ENCODE measurements at places on chromosomes 16 and 17. TPM values are rescaled to one million over a fixed set of nuclear protein-coding genes. Genes with fewer than 3 reads are reported as not detected.
A peak's percentile ranks its signal among the peaks of the same experiment; 100 is the strongest.

- DNase-seq = no peak
These were observed 863.7 kb upstream of the SOX9 start for GRCh38 chr17:71257096-71257495.

DNA sequence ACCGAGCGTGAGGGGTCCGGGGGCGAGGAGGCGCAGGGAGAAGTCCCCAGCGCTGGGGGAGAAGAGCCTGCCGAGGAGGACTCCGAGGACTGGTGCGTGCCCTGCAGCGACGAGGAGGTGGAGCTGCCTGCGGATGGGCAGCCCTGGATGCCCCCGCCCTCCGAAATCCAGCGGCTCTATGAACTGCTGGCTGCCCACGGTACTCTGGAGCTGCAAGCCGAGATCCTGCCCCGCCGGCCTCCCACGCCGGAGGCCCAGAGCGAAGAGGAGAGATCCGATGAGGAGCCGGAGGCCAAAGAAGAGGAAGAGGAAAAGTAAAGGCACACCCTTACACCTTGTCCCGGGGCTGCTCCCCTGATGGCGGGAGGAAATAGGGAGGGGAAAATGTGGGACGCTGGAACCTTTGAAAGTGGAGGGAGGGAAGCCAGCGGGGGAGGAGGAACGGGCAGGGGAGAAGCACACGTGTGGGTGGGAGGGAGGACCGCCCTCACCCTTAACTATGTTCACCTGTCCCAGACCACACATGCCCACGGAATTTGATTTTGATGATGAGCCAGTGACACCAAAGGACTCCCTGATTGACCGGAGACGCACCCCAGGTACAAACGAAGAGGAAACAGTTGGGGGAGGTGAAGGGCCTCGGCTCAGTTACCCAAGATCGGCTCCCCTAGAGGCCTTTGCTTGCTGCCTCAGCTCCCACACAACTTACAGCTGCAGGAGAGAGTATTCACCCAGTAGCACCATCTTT, 916 bp downstream of the PAGR1 start:
- DNase-seq = peak; percentile 88

GRCh38 chr16:3879887-3880564, 487 bp downstream of the CREBBP start:
- peak; percentile 89 for DNase-seq

DNA sequence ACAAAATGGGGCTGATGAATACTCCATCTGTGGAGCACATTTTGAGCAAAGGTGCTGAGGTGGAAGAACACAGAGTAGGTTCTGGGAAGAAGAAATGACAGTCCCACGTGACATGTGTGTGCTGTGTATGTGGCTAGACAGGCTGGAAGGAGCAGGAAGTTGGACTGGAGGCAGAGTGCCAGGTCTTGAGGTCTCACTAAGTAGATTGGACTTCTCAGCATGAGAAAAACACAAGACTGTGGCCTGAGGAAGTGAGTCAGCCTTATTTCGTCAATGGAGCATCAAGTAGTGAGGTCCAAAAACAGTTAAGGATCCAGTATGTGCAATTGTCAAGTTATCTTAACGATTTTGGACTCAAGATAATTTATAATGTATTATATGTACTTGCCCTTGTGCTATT, 736.5 kb downstream of the KCNJ2 start:
- no peak for DNase-seq

DNA sequence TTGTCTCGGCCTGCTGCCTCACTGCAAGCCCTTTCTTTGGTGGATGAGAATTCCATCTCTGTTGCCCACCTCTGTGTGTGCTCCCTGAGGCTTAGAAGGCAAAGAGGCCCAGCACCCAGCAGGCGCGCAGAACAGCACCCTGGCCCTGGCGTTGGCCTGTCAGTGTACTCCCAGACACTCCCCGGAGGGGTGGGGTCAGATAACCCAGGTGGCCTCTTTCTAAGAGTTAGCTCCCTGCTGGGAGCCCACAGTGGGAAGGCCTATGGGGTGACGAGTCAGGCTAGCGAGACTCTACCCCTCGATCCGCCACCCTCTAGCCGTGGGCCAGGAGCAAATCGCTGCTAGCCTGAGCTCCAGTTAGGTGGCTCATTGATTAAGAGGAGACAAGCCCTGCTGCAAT, 38.1 kb downstream of the SRL start:
- no peak for DNase-seq

DNA sequence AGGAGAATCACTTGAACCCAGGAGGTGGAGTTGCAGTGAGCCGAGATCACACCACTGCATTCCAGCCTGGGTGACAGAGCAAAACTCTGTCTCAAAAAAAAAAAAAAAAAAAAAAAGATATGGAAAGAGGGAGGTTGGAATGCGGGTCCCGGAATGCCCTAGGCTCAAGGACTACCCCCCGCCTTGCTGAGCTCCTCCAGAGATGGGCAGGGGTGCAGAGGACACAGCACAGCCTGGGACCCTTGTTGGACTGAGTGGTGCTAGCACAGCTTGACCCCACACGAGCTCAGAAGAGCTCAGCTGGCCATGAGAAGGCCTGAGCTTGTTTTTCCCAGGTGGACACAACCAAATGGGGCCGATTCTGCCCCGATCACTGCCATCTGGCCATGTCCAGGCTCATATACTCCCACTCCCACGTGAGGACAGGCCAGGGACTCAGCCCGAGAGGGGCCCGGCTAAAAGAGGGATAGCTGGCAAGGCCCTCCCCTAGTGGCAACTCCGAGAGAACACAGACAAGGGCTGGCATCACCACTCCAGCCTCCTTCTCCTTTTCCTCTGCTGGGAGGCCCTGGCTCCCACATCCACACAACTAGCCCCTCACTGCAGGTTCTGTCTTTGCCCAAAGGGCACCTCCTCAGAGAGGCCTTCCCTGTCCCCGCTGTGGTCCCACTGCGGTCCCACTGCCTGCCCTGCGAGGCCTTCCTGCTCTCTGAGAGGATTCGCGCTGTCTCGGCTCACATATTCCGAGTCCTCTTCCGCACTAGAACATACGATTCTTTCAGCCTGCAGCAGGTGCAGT, 11.0 kb downstream of the SGCA start:
- no peak for DNase-seq

DNA sequence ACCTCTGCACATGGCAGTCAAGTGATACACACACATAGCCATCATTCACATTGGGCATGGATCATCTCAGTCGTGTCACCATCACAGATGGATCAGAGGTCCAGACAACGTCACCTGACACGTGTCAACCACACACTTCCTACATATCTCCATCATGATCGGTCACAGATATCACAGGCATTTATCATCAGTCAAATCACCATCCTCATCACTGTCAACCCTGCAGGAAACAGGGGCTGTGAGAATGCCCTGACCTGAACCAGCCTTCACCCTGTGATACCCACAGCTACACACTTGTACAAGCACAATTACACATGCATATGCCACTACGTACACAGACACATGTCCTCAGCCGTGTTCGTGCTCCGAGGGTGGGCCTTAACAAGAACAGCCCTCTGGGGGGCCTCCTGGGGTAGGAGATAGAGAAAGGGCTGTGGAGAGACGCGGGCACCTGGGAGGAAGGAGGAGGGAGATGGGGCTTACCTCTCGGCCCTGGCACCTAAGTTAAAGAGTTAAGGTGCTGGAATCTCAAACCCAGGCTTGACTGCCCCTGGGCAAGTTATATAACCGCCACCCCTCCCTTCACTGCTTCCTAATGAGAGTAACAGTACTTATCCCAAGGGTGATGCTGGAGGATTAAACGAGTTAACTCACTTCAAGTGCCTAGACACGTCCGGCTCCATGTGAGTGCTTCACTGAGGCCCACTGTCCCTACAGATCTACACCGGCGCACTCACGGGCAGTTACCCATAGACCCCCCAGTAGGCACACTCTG, 1.1 kb downstream of the SLC12A4 start:
- no peak for DNase-seq

GRCh38 chr17:12302711-12303110, 282.0 kb downstream of the MAP2K4 start:
- DNase-seq = no peak

DNA sequence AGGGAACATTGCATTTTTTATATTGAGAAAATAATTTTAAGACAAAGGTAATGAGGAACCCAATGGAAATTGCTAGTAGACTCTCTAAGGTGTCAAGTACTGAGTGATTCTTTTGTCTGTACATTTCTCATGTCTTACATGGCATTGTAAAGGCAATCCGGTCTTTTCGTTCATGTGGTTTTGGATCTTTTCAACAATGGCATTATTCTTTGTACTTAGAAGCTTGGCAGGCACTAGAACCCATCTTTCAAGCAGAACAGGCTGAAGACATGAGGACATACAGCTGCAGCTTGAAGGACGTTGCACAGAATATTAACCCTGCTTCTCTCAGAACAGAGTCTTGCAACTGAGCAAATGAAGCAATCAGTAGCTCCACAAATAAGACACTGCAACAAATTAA, 231.5 kb upstream of the ZFHX3 start:
- DNase-seq = no peak

- no peak for DNase-seq
These were observed 15.8 kb downstream of the PGS1 start for GRCh38 chr17:78394209-78394608.

DNA sequence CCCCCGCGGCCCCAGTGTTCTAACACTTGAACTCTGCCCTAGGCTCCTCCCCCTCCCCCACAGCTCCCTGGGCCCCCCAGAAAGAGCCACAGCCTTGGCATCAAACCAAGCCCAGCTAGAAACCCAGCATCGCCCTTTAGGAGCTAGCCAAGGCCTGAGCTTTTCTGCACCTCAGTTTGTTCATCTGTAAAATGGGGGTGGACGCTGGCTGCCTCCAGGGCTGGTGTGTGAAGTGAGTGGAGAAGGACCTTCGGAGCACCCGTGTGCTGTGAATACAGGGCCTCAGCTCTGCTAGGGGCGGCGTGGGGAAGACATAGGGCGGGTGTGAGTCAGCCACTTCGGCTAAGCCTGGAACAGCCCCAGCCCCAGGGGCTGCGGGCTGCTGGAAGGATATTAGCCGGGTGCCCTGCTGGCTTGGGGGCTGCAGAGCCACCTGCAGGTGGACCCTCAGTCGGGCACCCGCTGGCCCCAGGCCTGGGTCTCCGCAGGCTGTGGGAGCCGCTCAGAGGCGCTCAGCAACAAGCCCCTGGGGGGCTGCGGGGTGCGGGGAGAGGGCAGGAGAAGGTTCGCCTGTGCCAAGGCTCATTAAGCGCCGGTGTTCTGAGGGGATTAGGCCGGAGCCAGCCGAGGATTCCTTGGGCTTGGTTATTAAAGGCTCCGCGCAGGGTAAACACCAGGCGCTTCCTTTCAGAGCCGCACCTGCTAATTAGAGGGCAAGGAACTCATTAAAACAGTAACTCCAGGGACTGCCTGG, 217.0 kb upstream of the CIBAR2 start:
- no peak for DNase-seq

The SSTR5 gene
- total RNA-seq = not detected

The SMPD3 gene
- total RNA-seq = 2.7 TPM

The SEPHS2 gene
- total RNA-seq = 32.3 TPM

The GOSR1 gene
- 28.2 TPM for total RNA-seq

The HSD11B2 gene
- total RNA-seq = 3.9 TPM

Measured in sigmoid colon (tissue), 7 donors.